NCI-H1417 treated with DMSO at 0.1 percent for 48 hours (cell line): ENCODE measurements at places on chromosomes 3 and 15.

DNA sequence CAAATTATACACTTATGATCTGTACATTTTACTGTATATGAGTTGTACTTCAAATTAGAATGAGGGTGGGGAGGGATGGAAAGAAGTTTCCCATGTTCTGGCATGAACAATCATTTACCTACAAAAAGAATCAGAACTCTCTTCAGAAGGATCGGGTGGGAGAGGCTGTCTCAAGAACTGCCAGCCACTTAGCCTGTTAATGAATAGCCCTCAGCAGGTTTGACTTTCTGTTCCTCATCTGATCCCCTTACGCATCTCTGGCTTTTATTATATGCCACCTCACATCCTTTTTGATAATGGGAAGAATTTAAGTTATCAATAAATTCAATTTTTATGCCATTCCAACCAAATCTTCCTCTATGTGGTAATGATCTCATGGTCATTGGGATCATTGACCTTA is 168.3 kb upstream of the TGFBR2 start:
- DNase-seq, result no peak

GRCh38 chr15:86040356-86041033 is 39.2 kb upstream of the AGBL1 start:
- DNase-seq, result no peak

DNA sequence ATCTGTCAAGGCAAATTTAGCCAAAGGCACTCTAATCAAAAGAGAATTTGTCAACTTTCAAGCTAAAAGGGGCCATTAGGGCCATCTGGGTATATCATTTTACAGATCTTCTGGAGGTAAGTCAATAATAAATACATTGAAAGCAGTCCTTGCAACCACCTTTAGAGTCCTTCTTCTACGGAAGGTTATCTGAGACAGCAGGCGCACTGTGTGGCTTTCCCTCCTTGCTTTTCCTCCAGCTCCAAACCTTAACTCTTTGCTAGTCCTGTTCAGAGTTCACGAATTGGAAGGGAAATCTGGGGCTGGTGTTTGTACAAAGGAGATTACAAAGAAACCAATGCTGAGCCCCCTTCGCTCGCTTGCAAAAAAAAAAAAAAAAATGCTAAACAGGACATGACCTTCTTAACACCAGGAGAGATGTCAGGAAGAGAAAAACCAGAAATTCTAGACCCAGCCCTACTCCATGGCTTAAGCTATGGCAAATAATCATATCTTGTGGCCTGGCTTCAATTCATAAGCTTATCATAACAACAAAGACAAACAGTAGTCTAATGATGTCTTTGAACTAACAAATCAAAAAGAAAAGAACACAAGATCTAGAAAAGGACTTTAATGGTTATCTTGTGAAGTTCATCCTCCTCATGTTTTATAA is 215.7 kb downstream of the STT3B start:
- no peak for DNase-seq

GRCh38 chr3:71372241-71372768 is 211.2 kb downstream of the FOXP1 start:
- no peak for DNase-seq

DNA sequence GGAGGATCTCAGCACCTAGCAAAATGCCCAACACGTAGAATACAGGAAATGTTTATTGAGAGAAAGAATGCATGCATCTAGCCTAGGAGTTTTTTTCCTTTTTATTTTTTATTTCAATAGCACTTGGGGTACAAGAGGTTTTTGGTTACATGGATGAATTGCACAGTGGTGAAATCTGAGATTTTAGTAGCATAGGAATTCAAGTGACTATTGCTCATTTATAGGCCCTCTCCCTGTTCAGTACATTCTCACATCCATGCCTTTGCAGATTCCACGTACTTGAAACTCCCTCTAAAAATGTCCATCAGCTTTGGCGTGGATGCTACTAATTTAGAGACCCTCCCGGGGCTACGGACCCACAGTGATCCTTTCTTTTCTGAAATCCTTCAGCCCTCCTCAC is 61.7 kb upstream of the PIAS1 start:
- no peak for DNase-seq

DNA sequence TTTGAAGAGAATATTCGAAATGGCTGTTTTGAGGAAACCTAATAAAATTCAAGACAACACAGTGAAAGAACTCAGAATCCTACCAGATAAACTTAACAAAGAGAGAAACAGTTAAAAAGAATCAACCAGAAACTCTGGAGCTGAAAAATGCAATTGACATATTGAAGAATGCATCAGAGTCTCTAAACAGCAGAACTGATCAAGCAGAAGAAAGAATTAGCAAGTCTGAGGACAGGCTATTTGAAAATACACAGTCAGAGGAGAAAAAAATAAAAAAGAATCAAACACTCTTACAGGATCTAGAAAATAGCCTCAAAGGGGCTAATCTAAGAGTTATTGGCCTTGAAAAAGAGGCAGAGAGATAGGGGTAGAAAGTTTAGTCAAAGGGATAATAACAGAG is 13.5 kb downstream of the C3orf33 start:
- no peak for DNase-seq

GRCh38 chr3:193560870-193561269 is 6.2 kb upstream of the ATP13A4 start:
- DNase-seq, result no peak

DNA sequence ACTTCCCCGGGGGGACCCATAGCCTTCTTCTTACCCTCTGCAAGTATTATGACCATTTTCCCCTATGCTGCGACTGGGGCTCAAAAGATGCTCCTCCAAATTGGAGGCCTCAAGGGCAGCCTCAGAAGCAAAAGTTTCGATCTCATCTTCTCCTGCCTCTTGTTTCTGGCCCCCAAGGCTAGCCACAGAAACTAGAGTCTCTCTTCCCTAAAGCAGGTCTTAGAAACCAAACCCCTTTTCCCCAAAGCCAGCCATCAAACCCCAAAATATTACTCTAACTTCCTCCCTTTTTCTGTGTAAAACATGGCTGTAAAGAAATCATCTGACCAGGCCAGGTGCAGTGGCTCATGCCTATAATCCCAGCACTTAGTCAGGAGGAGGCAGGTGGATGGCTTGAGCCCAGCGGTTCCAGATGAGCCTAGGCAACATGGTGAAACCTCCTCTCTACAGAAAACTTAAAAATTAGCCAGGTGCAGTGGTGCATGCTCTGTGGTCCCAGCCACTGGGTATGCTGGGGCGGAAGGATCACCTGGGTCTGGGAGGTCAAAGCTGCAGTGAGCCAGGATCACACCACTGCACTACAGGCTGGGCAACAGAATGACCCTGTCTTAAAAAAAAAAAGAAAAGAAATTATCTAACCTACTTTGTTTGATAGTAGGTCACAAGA is 36.7 kb upstream of the MFGE8 start:
- DNase-seq, result no peak

- DNase-seq, result no peak
Observed at GRCh38 chr3:58998476-58999117, 51.2 kb downstream of the CFAP20DC start.

DNA sequence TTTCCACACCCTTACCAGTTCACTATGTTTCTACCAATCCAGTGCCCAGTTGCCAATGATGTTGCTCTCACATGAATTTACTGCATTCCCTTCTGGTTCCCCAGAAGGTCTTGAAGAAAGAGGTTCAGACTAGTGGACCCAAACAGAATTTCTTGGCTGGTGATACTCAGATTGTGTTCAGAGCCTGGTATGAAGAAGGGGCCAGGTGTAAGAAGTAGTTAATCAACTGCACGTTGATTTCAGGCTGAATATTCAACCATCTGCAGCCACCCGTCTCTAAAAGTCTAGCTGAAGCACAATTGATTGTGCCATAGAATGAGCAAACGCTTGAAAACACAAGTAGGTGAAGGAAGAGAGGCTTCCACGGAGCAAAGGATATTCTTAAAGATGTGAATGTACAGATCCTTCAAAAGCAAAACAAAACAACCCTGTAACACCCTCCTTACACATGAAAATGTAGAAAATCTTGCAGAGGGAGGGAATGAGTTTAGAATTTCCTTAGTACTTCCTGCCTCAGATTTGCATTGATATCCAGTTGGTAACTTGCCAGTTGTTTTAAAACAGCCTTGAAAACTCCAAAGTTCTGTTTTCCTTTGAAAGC is 4.7 kb downstream of the RBMS3 start:
- DNase-seq, result no peak

DNA sequence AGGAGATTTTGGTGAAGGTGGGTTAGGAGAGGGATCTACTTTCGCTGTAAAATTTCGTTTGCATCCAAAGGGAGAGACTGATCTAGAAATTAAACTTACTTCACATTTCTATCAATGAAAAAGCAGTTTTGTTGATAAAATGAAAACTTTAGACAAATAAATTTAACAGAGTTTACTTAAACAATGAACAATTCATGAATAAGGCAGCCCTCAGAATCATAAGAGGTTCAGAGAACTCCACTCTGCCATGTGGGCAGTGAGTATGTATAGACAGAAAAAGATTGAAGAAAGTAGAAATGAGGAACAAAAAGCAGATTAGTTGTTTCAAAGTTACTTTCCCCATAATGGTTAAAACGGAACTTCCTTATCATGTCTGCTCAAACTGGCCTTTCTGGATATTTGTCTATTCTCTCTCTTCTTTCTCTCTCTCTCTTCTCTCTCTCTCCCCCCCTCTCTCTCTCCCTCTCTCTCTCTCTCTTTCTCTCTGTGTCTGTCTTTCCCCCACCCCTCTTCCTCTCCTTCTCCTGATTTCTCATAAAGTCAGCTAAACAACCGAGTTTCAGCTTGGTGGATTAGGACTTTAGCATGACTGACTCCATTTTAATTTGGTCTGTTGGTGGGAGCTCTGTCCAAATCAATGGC is 248.9 kb downstream of the TJP1 start:
- DNase-seq, result no peak

- no peak for DNase-seq
Observed at GRCh38 chr15:48828471-48828870, 17.6 kb upstream of the CEP152 start.

- no peak for DNase-seq
Observed at GRCh38 chr15:36126194-36126593, 453.2 kb upstream of the CDIN1 start.

- no peak for DNase-seq
Observed at GRCh38 chr3:9715764-9716437, 12.3 kb downstream of the CPNE9 start.

- DNase-seq, result no peak
Observed at GRCh38 chr3:158152186-158152585, 42.3 kb downstream of the RSRC1 start.

GRCh38 chr3:121998611-121999473 is 23.2 kb downstream of the ILDR1 start:
- no peak for DNase-seq

- DNase-seq, result no peak
Observed at GRCh38 chr3:45985532-45986302, 9.9 kb downstream of the FYCO1 start.

DNA sequence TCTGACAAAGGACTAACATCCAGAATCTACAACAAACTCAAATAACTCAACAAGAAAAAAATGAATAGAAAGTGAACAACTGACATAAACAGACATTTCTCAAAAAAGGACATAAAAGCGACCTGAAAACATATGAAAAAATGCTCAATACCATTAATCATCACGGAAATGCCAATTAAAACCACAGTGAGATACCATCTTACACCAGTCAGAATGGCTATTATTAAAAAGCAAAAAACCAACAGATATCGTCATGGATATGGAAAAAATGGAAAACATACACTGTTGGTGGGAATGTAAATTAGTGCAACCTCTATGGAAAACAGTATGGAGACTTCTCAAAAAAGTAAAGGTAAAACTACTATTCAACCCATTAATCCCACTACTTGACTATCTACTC is 53.3 kb downstream of the ZNF385D start:
- no peak for DNase-seq

- no peak for DNase-seq
Observed at GRCh38 chr15:35530698-35531097, 15.3 kb downstream of the DPH6 start.

- DNase-seq, result no peak
Observed at GRCh38 chr3:52144034-52144795, 10.0 kb downstream of the POC1A start.

GRCh38 chr3:137866933-137867332 is 102.8 kb downstream of the SOX14 start:
- no peak for DNase-seq

DNA sequence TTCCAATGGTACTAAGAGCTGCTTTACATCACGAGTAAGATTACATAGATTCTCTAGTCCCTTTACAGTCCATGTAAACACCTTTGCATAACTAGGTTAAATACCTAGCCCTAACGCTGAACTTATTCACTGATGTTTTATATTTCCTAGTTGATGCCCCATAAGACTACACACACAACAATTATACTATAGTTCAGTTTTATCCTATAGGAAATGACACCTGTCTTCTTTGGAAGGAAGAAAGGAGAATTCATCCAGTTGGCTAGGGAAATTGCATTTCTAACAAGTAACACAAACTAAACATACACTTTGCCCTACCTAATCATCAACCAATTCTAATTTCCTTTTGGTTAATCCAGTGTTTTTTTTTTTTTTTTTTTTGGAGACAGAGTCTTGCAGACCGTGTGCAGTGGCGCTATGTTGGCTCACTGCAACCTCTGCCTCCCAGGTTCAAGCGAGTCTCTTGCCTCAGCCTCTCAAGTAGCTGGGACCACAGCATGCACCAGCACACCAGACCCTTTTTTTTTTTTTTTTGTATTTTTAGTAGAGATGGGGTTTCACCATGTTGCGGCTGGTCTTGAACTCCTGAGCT is 13.9 kb downstream of the PDE12 start:
- no peak for DNase-seq

DNA sequence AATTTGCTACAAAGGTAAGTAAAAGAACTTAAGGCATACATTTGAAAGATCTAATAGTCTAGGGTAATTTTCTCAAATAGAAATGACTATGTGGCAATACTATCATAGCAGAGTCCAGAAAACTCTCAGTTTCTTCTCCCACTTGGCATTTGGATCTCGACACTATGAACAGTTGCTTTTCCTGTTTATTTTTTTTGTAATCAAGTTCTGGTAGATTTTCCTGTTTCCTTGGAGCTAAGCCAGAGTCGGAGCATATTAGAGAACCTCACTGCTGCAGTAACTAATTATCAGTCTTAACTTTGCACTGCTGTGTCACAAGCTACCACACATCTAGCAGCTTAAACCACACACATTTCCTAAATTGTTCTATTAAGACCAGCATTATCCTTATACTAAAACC is 44.9 kb upstream of the ZNF385D start:
- DNase-seq, result no peak

GRCh38 chr15:30940359-30940758 is 36.6 kb downstream of the FAN1 start:
- DNase-seq, result no peak

DNA sequence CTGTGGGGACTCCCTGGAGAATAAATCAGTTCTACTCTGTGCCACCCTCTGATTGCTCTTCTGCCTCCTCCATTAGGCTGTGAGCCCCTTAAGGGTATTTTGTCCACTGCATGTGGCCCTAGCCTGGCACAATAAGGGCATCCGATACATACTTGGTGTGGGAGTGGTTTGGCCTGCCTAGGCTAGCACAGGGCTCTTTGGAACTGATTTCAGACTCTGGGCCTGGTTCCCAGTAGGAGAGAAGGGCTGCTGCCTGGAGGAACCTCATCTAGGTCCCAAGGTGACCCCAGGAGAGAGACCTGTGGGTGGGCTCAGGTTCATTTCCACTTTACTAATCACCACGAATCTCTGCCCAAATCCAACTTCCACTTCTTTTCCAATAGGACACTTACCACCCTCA is 5.3 kb upstream of the CTDSPL start:
- no peak for DNase-seq

GRCh38 chr15:65695081-65695480 is 73.3 kb downstream of the SLC24A1 start:
- DNase-seq, result no peak

- no peak for DNase-seq
Observed at GRCh38 chr3:64022451-64023186, 675 bp downstream of the PSMD6 start.
